Fibroblast of skin of back (primary cell): ENCODE measurements at places on chromosomes 7 and 10.

- no peak for DNase-seq
Observed at GRCh38 chr10:61981460-61981859, 80.0 kb downstream of the ARID5B start.

DNA sequence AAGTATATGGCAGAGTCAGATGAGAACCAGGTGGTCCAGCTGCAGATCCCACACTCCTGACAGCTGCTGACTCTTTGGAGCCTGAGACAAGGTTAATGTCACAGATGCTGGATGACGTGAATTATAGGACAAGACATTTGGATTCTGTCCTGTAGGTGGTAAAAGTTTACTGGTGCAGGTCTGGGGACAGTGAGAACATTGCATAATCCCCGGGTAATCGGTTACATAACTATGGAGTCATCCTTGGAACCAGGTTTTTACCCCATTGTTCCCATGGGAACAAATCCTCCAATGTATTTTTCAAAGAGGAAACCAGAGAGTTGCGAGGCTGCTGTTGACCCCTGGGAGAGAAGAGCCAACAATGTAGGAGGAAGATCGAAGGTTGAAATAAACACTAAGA is 27.5 kb upstream of the ZCCHC24 start:
- no peak for DNase-seq

DNA sequence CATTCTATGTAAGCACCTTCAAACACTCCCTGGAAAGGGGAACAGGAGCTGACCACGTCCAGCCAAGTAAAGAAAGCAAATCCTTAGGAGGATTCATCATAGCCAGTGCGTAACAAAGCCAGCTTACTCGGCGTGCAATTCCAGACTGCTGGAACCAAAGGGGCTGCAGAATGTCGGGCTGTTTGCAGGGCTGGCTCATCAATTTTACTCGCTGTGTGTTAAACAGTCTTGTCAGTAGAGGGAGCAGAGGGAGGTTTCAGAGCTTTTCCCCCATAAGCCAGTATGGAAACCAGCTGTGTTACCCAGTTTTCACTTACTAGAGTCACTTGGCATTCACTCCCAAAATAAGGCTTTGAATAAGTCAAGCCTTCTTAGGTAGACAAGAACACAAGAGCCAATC is 127.1 kb downstream of the KMT2E start:
- peak; percentile 25 for DNase-seq

GRCh38 chr7:106124186-106124585 is 12.1 kb upstream of the SYPL1 start:
- DNase-seq: no peak

DNA sequence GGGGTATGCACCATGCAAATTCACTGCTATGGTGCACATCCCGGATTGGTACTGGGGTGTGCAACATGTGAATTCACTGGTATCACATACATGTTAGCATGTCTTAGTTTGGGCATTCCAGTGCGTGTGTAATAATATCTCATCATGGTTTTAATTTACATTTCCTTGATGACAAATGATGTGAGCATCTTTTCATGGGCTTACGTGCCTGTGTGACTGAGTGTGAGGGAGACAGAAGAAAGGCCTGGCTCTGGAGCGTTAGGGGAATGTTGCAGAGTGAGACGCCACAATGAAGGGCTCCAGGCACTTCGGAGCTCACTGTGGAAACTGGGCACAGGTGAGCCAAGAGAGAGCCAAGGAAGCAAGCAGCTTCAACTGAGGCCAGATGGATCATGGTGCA is 162.6 kb downstream of the UBE2H start:
- DNase-seq: peak; percentile 58

DNA sequence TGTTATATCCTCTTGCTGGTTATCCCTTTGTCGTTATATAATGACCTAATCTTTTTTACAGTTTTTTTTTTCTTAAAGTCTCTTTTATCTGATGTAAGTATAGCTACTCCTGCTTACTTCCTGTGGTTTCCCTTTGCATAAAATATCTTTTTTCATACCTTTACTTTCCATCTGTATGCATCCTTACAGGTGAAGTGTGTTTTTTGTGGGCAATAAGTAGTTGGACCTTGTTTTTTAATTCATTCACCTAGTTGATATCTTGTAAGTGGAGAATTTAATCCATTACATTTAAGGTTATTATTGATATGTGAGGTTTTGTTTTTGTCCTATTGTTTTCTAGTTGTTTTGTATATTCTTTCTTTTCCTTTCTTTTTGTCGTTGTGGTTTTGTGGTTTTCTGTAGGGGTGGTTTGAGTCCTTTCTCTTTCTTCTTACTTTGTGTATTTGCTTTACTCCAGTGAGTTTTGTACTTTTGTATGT is 168.6 kb downstream of the MLLT10 start:
- no peak for DNase-seq

- no peak for DNase-seq
Observed at GRCh38 chr10:75043256-75044131, 68.0 kb upstream of the SAMD8 start.

GRCh38 chr10:48792687-48793096 is 108.0 kb downstream of the WDFY4 start:
- peak; percentile 60 for DNase-seq

DNA sequence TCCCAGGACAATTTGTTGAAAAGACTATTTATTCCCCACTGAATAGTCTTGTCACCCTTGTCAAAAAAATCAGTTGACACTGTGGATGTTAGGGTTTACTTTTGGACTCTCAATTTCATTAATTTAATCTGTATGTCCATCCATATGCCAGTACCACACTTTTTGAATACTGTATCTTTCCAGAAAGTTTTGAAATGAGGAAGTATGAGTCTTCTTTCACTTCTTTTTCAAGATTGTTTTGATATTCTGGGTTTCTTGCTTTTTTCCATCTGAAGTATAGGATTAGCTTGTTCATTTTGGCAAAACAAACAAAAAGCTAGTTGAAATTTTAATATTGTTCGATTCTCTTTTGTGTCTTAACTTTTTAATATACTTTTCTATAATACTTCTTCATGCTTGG is 21.7 kb downstream of the KLHDC10 start:
- DNase-seq: no peak
